SHP77 treated with DMSO at 0.1 percent for 48 hours (cell line): ENCODE measurements at places on chromosomes 6 and 20.

DNA sequence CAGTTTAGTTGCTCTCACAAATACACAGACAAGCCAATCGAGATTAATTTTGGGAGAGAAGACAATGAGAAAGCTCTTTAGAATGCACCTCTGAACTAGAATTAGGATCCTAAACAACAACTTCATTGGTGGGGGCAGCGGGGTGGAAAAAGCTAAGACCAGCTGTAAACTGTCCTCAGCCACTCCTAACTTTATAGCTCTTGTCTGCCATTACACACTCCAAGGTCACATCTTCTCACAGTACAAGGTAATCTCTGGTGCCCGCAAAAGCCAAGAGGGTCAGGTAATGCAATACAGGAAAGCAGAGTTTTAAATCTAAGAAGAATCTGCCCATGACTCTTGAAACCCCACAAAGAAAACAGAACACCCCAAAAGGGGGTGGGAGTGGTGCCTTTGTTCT lies 17.8 kb upstream of the IL22RA2 start:
- DNase-seq: no peak

DNA sequence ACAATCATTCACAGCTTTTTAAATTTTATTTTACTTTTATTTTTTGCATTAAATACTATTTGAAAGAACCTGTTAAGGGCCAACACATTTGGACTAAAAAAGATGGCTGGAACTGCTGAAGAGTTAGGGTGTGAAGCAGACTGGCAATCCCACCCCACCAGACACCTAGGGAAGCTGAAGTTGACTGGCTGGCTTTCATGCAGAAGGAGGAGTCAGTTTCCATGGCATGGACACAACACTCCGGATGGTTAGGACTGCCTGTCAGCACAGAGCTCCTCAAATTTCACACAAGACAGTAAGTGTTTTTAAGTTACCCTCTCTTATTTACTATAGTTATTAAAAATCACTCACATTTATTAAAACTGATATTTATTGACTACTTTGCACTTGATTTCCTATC lies at the start of gene ANKRD66:
Gene ANKRD66, plus strand, starts transcription at position 238 of the 400 bp plus-strand sequence. CDS start 5,016 bp downstream, outside the sequence.
- no peak for DNase-seq

DNA sequence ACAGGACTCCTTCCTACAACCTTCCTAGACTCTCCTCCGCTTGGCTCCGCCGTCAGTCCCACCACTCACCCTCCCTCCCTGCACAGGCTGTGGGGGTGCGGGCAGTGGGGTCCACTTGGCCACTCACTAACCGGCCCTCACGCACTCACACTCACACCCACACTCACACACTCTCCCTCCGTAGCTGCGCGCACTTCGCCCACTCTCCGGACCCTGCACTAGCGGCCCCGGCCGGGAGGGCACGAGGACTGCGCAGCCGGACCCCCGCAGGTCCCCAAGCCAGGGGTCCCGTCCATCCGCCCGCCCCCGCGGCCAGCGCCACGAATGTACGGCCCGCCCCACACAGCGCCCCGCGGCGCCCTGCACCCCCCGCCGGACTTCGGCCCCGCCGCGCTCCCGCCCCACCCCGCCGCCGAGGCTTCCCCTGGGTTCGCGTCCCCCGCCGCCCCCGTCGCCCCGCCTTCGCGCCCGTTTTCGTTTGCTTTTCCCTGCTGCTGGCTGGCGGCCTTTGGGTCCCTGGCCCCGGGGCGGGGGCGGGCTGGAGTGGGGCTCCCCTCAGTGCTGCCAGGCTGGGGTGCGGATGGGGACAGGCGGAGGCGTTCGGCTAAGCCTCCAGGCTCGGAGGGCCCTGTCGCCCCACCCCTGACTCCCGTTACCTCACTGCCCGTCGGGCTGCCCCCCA lies 23.0 kb upstream of the SLC22A7 start:
- no peak for DNase-seq

DNA sequence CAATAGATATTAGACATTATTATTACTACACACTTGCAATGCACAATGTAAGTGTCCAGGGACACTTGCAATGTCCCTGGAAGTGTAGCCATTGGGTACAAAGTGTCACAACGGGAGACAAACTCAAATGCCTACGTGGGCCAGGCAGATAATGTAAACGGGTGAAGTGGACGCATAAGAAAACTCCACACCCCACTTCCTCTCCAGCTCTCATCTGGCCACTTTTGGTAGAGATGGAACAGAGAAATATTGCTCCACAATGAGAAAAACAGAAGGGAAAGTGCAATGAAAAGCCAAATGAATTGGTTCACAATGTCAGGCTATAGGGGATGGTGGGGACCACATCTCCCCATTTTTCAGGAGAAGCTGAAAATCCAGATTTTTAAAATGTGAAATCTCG lies 9.4 kb downstream of the SULF2 start:
- no peak for DNase-seq

DNA sequence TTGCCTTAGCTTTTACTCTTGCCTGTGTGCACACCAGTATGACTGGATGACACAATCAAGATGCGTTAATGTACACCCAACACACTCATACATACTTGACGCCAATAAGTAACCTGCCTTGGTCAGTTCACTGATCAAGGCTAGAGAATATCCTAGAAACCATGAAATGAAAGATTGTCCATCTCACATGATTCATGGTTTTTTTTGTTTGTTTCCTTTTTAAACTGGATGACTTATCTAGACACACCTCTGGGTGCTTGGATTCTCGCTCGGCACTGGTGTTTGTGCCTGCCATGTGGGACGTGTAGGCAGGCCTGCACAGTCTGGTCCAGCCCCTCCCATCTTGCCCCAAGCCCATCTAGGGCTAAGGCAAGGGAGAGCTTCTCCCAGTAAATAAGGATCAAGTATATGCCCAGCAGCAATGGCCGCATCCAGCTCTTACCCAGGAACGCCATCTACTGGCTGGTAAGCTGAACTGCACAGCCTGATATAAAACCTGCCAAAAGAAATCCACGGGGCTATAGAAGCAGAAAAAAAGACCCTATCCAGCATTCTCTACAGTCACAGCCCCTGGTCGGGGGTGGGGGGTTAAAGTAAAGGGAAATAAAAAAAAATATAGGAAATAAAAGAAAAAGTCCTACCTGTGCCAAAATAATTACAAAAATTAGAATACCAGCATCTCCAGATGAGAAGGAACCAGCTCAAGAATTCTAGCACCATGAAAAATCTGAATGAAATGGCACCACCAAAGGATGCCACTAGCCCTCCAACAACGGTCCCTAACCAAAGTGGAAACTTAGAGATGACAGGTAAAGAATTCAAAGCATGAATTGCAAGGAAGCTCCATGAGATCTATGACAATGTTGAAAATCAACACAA lies 73.3 kb downstream of the OTOR start:
- no peak for DNase-seq

- DNase-seq: no peak
Observed at GRCh38 chr6:45686841-45687569, 309.3 kb upstream of the SUPT3H start.

DNA sequence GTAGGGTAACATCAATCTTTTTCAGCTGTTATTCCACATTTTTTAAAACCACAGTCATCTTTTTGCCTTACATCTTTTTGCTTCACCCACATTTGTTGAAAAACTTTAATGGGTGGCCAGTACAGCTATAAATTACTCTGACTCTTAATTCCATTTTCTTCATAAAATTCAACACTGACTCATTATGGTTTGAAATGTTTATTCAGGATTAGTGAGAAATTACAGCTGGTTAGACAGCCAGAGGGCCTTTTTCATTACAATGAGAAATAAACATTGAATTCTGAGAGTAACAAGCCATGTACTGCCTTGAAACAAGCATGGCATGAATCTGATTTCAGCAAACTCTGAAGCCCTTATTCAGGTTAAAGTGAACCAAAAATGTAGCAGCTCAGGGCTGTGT lies 19.5 kb downstream of the NDUFAF4 start:
- no peak for DNase-seq

DNA sequence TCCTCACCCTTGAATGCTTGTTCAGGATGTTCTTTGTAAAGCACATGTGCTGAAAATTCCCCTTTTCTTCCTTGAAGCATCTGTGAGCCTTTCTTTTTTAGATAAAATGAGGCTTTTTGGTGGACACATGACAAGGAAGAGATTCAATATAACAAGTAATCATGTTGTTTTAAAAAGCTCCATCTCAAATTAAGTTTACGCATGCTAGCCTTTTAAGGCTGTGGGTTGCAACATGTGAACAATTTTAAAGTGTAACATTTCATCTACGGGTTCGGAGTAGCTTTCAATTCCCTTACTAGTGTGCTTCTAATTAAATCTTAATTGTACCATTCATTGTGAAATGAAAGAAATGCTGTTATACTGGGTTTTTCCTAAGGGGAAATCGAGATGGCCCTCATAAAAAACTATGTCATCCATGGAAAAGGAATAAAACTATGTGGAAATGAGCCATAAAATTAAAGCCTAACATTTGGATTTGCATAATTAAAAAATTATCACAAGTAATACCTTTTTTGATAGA lies 19.3 kb upstream of the OSTM1 start:
- DNase-seq: no peak

GRCh38 chr20:62063981-62064769 lies 1.5 kb downstream of the TAF4 start:
- no peak for DNase-seq

GRCh38 chr6:139475241-139475640 lies 100.8 kb upstream of the CITED2 start:
- no peak for DNase-seq

DNA sequence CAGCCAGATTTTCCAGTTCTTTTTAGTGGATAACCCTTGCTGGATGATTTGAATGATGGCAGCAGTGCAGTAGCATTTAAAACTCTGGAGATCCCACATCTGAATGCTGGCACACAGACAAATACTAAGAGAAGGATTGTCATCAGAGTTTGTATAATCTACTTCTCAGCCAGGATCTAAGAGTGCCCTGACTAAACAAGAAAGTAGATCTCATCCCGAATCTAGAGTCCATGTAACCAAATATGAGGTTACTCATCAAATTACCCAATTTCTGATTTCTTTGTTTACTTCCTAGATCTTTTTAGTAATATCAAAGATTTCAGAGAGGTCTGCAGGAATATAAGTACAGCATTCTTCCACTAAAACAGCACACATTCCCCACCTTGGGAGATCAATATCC lies 7.8 kb downstream of the TMC2 start:
- DNase-seq: no peak

- DNase-seq: no peak
Observed at GRCh38 chr6:45854149-45854742, 161.4 kb downstream of the CLIC5 start.

DNA sequence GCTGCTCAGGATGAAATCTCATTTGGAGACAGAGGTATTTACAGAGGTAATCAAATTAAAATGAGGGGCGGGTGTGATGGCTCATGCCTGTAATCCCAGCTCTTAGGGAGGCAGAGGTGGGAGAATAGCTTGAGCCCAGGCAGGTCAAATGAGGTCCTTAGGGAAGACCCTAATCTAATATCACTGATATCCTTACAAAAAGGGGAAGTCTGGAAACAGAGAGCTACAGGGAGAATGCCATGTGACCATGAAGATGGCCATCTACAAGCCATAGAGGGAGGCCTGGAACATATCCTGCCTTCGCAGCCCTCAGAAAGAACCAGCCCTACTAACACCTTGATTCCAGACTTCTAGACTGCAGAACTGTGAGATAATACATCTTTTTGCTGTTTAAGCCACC lies 8.3 kb downstream of the MTCL3 start:
- no peak for DNase-seq

- DNase-seq: no peak
Observed at GRCh38 chr20:62813588-62813987, 3.3 kb upstream of the COL9A3 start.

- no peak for DNase-seq
Observed at GRCh38 chr6:3349388-3350251, 90.9 kb downstream of the PSMG4 start.

DNA sequence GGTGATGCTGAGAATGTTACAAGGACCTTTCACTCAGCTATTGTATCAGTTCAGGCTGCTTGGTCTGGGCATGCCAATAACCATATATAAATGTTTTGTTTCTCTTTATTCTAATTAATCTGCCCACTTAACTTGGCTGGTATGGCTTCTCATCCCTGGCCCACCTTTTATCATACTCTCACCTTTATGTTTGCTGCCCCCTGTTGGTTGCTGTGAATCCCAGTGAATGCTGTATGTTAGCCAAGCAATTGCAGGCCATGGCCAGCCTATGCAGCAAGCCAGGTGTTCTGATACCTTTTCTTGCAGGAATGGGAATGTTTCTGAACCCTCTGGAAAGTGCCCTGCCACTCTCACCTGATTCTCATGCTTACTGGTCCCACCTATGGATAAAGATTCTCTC lies 54.6 kb downstream of the PCSK2 start:
- DNase-seq: peak; percentile 37

GRCh38 chr6:91106083-91106482 lies 519.2 kb upstream of the MAP3K7 start:
- DNase-seq: no peak

DNA sequence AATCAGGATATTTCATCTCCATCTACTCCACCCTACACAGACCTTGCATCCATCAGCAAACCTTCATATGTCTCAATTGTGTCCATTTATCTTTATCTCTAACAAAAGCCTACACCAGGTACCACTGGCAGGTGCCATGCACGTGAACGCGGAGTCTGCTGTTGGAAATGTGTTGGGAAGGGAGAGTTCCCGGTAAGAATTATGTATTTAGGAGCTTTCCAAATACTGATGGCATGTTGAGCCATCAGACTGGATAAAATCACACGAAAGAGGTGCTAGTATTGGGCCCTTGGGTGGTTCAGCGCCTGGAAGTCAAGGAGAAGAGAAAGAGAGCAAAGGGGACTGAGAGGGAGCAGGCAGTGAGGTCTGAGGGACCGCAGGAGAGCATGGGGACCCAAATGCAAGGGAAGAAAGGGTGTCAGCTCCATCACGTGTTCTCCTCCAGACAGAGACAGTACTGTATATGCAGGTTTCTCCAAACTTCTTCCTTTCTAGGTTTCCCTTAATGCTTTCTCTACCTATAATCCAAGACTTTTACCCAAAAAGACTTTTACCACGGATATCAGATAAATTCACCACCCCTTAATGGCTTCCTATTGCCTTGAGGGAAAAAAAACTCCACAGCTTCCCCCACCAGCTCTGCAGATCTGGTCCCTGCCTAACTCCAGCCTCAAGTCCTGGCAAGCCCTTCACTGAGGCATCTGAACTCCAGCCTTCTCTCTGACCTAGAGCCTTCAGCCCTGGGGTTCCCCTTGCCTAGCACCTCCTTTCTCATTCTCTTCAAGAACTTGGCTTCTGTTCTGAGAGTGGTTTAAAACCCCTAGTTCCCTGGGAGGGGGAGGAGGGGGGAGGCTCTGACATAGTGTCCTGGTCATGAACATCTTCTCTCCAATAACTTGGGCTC lies 4.8 kb upstream of the ZNF217 start:
- DNase-seq: no peak

- DNase-seq: peak; percentile 42
Observed at GRCh38 chr6:48765352-48765961, 654.5 kb upstream of the PTCHD4 start.

- DNase-seq: no peak
Observed at GRCh38 chr20:1370548-1371110, 22.2 kb downstream of the FKBP1A start.

- no peak for DNase-seq
Observed at GRCh38 chr6:168692193-168692914, 251.4 kb downstream of the SMOC2 start.

DNA sequence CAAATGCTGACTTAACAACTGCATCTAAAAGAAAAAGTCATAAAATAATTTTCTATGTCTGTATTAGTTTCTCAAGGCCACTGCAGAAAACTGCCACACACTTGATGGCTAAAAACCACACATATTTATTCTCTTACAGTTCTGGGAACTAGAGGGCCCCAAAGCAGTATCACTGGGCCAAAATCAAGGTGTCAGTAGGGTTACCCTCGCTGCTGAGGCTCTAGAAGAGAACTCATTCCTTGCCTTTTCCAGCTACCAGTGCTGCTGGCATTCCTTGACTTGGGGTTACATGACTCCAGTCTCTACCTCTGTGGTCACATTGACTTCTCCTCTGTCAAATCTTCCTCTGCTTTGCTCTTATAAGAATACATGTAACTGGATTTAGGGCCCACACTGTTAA lies 124.6 kb upstream of the THEMIS start:
- DNase-seq: no peak
